ENCODE measurements at places on chromosomes 12 and 14.

DNA sequence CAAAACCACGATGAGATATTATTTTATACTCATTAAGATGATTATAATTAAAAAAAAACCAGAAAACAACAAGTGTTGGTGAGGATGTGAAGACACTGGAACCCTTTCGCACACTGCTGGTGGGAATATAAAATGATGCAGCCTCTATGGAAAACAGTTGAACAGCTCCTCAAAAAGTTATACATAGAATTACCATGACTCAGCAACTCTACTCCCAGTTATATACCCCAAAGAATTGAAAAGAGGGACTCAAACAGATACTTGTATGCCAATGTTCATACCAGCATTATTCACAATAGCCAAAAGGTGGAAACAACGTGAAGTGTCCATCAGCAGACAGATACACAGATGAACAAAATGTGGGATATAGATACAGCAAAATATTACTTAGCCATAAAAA lies 53.1 kb downstream of the TAOK3 start:
- no peak for DNase-seq

DNA sequence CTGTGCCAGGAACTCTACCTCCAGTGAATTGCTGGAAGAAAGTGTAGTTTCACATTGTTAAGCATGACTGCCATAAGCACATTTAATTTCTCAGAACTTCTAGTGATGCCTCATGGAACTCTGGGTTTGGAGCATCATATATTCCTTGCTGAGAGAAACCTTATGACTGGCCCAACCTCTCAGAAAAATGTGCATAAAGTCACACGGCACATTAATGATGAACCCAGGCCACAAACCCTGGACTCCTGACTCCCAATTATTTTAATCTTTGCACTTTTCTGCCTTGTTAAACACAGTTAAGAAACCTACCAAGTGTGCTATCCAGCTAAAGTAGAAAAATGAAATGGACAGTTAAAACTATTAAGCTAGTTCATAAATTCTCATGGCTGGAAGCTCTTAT lies 5.6 kb downstream of the TCP11L2 start:
- no peak for DNase-seq

- DNase-seq, result no peak
These were observed 138.1 kb upstream of the C14orf180 start for GRCh38 chr14:104441275-104442106.

- no peak for DNase-seq
These were observed 101.4 kb upstream of the RTL1 start for GRCh38 chr14:101004954-101005353.

GRCh38 chr14:89058697-89059096 lies 234.2 kb downstream of the TTC8 start:
- DNase-seq, result no peak

- DNase-seq, result peak; percentile 86
These were observed 20.4 kb downstream of the DLK1 start for GRCh38 chr14:100747021-100747586.

DNA sequence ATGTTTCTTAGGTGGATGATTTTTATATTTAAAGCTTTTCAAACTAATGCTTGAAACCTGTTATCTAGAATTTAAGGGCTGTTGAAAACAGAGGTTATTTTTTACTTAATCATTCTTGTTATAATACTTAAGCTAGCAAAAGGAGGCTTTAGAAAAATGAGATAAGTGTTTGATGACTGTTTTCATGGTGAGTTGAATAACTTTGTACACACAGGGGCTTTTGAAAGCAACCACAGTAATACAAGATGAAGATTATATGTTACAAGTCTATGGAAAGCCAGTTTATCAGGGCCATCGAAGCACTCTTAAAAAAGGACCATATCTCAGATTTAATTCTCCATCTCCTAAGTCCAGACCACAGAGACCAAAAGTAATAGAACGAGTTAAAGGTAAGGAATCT lies 33.3 kb downstream of the KIAA0586 start:
- no peak for DNase-seq

DNA sequence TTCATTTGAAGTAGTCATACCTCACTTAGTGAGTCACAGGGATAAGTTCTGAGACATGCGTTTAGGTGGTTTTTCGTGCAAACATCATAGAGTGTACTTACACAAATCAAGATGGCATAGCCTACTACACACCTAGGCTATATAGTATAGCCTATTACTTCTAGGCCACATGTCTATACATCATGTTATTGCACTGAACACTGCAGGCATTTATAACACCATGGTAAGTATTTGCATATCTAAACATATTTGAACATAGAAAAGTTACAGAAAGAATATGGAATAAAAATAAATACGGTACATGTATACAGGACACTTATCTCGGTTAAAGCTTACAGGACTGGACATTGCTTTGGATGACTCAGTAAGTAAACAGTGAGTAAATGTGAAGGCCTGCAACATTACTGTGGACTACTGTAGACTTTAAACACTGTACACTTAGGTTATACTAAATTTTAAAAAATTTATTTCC lies 670.6 kb downstream of the SLC16A7 start:
- peak; percentile 55 for DNase-seq

- no peak for DNase-seq
These were observed 2.9 kb downstream of the TMEM229B start for GRCh38 chr14:67485501-67486095.

GRCh38 chr14:20866963-20867362 lies 24.2 kb upstream of the RNASE3 start:
- DNase-seq, result no peak
